ENCODE measurements at places on chromosomes 6 and 20.

DNA sequence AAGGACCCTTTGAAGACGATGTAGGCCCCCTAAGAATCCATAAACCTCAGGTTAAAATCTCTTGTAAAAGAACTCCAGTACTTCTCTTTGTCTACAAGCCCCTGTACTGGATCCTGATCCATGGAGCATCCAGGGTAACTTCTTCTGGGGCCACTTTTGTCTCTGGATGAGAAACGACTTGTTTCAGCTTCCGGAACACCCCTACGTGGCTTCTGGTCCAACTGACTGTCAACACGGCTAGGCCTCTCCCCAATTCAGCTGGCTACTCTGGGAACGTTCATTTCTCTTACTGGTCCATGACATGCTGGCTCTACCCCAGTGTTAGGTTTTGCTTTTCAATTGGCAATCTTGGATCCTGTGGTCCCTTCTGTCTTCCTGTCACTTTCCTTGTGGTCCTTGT, 198.0 kb downstream of the BACH2 start:
- DNase-seq = no peak

DNA sequence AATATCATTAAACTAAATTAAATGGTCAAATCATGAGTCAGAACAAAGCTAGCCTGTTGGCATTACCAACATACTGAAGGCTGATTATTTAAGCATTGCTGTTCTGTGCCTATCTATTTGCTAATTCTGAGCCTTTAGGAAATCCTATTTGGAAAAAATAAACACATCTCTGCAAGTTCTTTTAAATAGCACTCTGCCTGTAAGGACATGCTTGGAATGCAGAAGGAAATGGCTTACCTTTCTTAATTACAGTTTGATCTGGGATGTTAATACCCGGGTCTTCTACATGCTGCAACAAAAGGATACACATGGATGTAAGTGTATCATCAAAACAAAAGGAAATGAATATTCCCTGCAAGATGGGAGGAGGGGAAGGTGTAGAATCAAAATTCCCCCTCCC, 8.3 kb downstream of the TFAP2A start:
- no peak for DNase-seq

- DNase-seq = no peak
These were observed 2.1 kb upstream of the LAMA5 start for GRCh38 chr20:62368976-62369814.

GRCh38 chr20:19950042-19950441, 67.1 kb upstream of the NAA20 start:
- no peak for DNase-seq

DNA sequence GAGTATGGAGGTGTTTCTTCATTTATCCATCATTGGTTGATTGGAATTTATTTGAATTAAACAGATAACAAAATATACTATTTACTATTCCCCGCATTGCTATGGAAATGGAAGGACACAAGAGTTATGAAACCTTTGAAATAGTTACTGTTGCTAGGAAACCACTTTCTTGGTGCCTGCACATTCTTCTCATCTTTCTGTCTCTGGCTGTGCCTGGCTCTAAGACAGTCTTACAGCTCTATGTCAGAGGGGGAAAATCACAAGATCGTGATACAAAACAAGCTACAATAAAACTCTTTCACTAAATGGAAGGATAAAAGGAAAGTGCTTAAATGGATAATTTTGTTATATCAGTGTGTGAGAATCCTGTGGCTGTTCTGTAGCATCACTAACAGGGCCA, 453.0 kb downstream of the LMBRD1 start:
- DNase-seq = peak; percentile 84

GRCh38 chr20:57439432-57439831, 48.2 kb downstream of the RBM38 start:
- DNase-seq = peak; percentile 39

GRCh38 chr6:167528239-167528638, 203.4 kb downstream of the TTLL2 start:
- peak; percentile 89 for DNase-seq

GRCh38 chr6:158536891-158537798, 22.7 kb upstream of the TMEM181 start:
- peak; percentile 91 for DNase-seq

- peak; percentile 91 for DNase-seq
These were observed 86.7 kb upstream of the SYNDIG1 start for GRCh38 chr20:24382743-24383142.

GRCh38 chr6:105881608-105882007, 204.5 kb upstream of the PRDM1 start:
- no peak for DNase-seq

Data from brain (organoid and tissue), 16 donors.